ENCODE measurements at places on chromosomes 6 and 20.

- no peak for ATAC-seq
These were observed 107.6 kb downstream of the TMEM242 start for GRCh38 chr6:157215717-157216116.

GRCh38 chr6:7921632-7922092 is 11.1 kb upstream of the TXNDC5 start:
- ATAC-seq, result no peak

DNA sequence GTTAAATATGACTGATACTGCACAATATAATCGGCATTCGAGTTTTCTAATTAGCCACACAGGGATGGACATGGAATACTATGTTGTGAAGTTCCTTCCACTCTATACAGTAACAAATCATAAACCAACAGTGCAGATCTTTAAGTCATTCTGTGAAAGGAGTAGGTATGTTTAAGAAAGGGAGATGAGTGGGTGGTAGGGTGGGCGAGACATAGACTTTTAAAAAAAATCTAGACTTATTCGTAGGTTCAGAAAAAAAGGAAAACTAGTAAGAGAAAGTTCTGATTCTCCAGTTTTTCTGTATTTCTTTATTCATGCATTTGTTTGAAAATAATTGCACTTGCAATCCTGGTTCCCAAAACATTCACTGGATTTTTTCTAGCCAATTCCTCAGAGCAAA is 61.8 kb downstream of the SYNDIG1 start:
- no peak for ATAC-seq

- no peak for ATAC-seq
These were observed 1199.8 kb upstream of the MAP3K7 start for GRCh38 chr6:91786474-91787184.

- ATAC-seq, result no peak
These were observed 53.5 kb upstream of the CEP85L start for GRCh38 chr6:118704915-118705314.

DNA sequence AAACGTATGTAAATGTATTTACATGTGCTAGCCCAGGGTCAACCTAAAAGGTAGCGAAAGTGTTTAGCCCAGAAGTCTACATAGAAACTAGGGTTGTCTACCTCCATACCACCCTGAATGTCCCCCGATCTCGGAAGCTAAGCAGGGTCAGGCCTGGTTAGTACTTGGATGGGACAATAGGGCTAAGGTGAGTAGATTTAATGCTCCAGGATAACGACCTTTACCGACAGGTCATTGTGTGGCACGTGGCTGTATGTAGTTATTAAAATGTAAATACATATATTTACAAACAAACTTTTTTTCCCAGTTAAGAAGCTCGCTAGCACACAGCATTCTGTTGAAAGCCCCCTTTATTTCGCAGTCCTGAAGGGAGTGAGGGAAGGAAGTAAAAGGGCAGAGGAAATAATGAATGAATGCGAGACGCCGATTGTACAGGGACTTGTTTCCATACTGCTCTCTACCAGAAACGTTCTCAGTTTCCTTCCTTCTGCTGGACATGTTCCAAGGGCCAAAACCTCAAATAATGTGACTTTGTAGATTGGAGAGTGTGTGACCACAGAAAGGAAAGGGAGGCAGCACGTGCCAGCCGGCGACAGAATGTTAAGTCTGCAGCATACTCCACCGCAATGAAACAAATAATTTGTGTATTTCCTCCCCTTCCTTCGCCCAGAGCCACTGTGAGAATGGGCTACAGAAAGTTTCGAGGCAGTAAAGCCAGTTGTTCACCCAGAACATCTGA is 612 bp downstream of the ADAT2 start:
- ATAC-seq, result peak; percentile 1

Measured in activated T-helper 17 cell treated with anti-CD3 and anti-CD28 coated beads, Interleukin-2, amount 50 U/mL, for 72 hours (primary cell).